ENCODE measurements at places on chromosomes 11 and 22.

GRCh38 chr11:1748636-1749394 lies 1.6 kb downstream of the IFITM10 start:
- no peak for DNase-seq

GRCh38 chr22:26722159-26722558 lies 64.8 kb downstream of the MIAT start:
- DNase-seq, result no peak

DNA sequence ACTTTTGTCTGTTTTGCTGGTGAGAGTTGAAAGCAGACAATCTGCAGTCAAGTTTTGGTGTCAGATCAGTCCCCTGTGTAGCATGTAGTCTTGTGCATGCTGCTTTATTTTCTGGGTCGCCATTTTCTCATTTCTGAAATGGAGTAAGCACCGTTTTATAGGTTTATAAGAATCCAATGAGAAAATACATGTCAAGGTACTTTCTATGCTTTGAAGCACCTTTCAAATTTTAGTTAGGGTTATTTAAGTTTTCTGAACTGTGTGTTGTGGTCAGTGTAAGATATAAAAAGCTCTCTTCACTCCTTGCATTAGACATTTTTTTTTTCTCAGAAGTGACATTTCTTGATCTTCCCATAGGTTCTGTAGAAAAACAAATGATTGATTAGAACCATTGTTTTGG lies 283.2 kb downstream of the ETS1 start:
- DNase-seq, result no peak

GRCh38 chr11:391117-392017 lies 2.6 kb upstream of the PKP3 start:
- DNase-seq, result no peak

DNA sequence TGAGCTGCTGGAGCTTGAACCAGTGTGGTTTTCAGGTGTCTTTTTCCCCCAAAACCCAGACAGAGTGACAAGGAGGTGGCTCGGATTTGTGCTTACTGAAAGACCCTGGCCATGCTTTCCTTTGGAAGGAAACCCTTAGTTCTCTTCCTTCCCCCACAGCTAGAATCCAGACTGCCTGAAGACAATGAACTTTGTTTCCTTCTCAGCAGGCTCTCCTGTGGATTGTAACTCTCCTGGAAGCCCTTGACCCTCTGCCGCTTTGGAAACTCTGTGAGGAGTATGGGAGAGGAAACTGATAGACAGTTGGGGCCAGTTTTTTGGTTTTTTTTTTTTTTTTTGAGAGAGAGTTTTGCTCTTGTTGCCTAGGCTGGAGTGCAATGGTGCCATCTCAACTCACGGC lies 62.1 kb upstream of the SESN3 start:
- no peak for DNase-seq

DNA sequence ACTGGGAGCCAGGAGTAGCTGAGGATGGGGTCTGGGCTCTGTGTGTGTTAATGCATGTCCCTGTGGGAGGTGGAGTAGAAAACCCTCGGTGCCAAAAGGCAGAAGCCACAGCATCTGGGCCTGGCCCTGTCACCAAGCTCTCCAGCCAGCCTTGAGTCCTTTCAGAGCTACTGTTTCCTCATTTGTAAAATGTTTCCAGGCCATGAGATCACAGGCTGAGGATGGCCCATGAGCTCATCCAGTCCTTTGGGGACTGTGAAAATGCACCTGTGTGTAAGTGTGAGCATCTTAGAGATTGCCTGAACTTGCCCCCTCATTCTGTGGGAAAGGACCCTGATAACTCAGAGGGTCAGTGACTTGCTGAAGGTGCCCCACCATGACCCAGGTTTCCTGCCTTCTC lies 9.1 kb downstream of the ANKK1 start:
- DNase-seq, result no peak

DNA sequence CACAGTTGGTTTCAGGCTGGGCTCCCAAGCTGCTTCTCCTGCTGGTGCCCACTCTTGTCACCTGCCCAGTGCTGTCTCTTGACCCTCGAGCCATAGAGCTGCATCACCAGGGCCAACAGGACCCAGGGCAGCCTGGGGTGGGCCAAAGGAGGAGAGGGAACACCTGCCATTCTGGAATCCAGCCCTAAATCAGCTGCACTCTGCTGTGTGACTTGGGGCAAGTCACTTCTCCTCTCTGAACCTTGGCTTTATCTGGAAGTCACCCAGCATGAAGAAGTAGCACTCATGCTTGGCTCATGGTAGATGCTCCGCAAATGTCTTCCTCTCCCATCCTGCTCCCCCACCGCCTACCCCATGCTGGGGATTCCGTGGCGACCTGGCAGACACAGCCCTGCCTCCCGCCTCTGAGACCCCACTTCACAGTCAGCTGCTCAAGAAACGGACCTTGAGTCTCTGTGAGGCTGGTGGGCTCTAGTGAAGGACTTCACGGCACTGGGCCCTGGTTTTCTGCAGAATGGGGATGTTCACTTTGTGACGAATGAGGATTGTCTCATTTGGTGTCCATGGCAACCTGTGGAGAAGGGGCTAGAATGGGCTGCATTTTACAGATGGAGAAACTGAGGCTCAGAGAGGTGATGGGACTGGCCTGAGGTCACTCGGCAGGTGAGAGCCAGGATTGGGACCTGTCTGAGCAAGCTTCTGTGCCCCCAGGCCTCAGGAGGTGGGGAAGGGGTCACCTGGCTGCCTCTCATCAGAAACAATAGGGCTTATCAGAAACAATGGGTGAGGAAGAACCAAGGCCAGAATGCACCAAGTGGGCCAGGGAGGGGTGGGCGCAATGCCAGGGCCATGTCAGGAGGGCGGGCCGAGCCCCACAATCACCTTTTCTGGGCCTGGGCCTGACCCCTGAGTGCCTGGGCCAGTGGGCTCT lies 12.4 kb downstream of the EMID1 start:
- DNase-seq, result no peak

DNA sequence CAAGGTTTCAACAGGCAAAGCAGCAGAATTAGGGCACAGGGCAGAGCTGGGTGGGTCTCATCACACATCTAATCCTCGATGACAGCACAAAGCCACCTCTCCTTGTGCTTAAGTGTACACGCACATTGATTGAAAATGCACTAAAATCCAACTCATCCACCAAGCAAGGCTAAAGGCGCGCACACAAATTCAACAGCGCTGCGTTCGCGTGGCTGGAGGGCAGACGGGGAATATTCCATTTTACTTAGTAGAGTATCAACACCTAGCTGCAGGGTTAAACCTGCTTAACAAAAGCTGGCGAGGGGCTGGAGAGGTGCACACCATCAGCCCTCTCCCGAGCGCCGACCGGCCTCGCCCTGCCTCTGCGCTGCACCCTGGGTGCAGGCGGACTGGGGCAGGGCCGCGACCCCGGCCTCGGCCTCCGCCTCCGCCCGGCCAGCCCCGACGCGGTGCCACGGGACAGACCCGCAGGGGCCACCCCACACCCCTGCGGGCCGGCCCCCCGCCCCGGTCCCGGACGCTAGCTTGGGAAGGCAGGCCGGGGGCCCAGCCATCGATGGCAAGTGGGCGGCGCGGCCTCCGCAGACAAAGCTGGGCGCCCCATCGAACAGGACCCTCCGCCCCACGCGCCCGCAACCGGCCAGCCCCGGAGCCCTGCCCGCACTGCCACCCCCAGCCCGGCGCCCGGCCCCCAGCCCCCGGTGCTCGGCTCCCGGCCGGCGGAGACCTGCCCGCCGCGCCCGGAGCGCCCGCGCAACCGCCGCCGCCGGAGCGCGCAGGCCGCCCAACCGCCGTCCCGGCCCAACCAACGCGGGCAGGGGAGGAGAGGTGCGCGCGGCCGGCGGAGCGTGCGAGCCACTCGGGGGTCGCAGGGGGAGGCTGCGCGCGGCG lies 929 bp downstream of the PRDM10 start:
- DNase-seq, result peak; percentile 65

DNA sequence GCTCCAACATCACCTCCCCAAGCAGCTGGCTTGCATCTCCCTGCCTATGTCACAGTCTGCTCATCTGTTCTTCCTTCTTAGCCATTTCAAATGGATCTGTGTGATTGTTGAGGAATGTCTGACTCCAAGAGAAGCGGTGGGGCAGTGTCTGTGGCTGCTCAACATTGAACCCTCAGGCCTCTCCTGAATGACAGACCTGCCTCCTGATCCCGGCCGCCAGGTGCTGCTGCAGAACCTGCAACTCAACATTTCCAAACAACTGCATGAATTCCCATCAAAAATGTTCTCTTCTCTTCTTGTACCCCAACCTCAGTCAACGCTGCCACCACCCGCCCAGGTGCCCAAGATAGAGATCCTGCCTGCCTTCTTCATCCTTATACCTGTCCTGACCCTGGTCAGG lies 132.5 kb downstream of the FBXO7 start:
- DNase-seq, result no peak

GRCh38 chr11:96079691-96080090 lies 155.8 kb upstream of the MTMR2 start:
- no peak for DNase-seq

- DNase-seq, result no peak
Observed at GRCh38 chr11:33699515-33700062, 1.0 kb downstream of the C11orf91 start.

DNA sequence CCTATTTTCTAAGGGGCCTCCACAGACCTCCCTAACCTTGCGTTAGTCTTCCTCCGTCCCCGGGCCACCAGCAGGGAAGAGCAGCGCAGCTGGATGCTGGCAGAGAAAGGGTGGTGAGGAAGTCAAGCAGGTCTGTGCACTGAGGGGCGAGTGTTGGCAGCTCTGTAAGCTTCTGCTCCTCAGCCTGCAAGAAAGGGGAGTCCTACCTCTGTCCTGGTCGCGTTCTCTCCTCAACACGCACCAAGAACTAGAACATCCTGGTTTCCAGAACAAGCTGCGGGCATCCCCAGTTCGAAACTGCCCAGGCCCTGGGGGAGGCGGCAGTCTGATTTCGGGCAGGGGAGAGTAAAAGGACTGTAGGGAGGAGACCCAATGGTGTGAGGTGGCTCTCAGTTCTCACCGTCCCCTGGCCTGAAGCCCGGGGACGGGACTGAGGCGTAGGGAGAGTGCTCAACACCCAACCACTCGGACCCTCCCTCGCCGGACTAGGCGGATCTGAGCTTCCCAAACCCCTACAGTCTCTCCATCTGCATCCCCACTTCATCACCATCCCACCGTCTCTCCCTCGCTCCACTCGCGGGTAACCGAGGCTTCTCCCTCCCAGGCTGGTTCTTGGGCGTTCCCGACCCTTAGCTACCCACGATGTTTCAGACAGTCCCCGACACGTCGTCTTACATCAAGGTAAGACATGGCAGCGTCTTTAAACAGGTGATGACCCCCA lies 7.7 kb upstream of the FLI1 start:
- DNase-seq, result no peak

DNA sequence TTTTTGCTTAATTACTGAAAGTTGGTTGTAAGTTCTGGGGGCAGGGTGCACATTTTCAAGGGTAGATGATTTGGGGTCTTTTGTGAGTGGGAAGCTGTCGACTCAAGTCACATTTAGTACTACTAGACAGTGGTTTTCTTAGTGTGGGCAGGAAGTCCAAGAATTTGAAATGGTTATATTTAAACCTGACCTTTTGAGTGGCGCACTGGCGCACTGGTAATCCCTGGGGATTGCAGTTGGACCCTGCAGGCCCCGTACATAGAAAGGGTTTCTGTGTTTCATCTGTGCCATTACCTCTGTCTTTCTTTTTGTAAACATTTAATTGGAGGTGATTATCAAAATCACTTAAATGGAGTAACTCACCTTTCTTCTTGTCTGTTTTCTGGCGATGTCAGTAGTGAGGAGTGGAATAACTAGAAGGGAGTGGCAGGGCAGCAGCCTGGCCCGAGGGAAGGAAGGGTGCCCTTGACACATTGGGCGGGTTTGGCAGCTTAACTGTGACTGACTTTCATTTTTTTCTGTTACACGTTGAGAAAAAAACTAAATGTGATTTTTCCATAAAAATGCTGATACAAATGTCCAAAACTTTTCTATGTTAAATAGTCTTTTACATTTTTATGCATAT lies 101.8 kb upstream of the GAL start:
- DNase-seq, result no peak

- no peak for DNase-seq
Observed at GRCh38 chr11:30560206-30561106, 25.7 kb downstream of the MPPED2 start.

DNA sequence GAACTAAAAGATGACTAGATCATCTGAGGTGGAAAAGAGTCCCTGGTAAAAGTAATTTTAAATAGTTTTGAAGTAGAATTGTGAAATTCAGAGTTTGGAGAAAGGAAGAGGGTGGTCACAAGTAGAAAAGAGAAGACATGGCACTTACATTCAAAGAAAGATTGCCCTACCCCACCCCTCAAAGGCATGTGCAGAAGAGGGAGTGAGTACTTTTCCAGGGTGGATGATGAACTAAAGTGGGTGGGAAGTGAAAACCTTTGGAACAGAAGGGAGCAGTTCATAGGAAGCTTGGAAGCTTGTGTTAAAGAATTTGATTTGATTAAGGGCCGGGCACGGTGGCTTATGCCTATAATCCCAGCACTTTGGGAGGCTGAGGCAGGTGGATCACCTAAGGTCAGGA lies 23.6 kb downstream of the SREBF2 start:
- DNase-seq, result no peak

GRCh38 chr11:14544611-14545010 lies 24.4 kb upstream of the PSMA1 start:
- no peak for DNase-seq

DNA sequence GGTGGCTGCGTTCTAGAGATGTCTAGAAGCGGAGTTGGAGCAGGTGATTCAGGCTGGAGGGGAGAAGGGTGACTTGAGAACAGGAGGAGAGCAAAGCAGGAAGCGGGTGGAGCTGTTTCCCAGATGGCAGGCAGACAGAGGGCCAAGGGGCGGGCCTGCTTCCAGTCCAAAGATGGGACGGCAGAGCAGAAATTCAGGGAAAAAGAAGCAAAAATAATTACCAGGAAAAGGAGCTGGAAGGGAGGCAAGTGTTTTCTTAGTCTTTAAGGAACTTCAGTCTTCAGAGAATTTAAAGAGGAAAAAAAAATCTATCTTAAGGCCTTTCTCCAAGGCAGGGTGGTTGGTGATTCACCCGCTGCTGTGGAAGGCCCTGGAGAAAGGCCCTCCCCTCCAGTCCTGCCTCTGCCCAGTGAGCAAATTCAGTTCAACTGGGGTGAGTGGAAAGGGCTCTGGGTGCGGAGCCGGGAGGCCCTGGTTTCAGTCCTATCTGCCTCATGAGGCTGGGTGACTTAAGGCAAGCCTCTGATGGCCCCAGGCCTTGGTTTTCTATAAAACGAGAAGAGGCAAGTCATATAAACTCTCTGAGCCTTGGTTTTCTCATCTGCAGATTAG lies 4.5 kb upstream of the CREB3L1 start:
- no peak for DNase-seq

DNA sequence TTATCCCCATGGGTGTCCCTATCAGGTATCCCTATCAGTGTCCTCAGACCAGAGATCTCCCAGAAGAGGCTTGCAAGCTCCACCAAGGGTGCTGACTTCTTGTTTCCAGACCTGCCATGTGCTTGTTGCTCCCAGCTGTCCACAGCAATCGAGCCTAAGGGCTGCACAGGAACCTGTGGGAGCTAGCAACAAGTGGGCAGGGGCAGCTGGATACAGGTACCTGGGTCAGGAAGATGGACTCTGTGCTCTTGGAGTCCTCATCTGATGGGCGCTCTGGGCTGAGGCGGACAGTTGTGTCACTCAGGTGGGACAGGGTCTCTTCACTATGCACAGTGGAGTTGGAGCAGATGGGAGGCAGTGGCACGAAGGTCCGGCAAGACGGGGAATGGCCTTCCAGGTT lies 99.2 kb downstream of the RNF169 start:
- DNase-seq, result no peak

All from stimulated activated naive CD4-positive, alpha-beta T cell (primary cell).